ENCODE measurements at places on chromosomes 11 and 22.

GRCh38 chr11:60993615-60994014 is 22.1 kb downstream of the CD6 start:
- DNase-seq, result no peak

DNA sequence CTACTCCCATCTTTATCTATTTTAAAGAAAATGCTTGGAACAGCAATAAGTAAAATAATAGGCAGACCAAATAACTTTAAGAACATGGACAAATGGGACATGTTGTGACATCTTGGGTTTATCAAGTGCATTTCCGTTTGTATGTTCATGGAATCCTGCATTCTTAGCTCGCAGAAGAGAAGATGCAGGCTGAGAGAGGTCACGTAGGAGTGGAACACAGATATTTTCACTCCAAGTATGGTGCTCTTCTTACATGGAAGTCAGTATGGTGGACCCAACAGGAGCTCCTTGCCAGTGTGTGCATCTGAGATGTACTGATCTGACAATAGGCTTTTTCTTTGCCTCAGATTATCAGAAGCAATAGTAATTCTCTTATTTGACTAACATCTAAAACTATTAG is 1.7 kb downstream of the E2F8 start:
- DNase-seq, result no peak

- DNase-seq, result peak; percentile 95
Observed at GRCh38 chr22:40499209-40499623, 128.8 kb downstream of the SGSM3 start.

- DNase-seq, result no peak
Observed at GRCh38 chr11:94245121-94245520, 59.3 kb upstream of the IZUMO1R start.

DNA sequence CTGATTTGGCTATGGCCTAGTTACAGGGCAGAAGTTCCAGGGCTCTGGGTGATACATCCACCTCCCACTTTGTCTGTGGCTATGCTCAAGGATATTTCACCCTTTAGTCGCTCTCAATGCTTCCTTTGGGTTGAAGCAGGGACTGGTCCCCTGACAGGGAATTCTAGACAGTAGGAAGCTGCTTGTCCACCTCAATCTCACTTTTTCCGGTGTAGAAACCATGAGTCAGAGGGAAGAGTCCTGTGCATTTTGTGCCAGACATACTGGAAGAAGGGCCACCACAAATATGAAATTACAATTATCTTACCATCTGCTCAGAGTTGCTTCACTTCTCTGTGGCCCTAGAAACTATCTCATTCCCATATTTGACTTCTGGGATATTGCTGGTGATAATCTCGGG is 413.7 kb upstream of the FAT3 start:
- no peak for DNase-seq

GRCh38 chr11:27041141-27041899 is 705 bp downstream of the BBOX1 start:
- no peak for DNase-seq

DNA sequence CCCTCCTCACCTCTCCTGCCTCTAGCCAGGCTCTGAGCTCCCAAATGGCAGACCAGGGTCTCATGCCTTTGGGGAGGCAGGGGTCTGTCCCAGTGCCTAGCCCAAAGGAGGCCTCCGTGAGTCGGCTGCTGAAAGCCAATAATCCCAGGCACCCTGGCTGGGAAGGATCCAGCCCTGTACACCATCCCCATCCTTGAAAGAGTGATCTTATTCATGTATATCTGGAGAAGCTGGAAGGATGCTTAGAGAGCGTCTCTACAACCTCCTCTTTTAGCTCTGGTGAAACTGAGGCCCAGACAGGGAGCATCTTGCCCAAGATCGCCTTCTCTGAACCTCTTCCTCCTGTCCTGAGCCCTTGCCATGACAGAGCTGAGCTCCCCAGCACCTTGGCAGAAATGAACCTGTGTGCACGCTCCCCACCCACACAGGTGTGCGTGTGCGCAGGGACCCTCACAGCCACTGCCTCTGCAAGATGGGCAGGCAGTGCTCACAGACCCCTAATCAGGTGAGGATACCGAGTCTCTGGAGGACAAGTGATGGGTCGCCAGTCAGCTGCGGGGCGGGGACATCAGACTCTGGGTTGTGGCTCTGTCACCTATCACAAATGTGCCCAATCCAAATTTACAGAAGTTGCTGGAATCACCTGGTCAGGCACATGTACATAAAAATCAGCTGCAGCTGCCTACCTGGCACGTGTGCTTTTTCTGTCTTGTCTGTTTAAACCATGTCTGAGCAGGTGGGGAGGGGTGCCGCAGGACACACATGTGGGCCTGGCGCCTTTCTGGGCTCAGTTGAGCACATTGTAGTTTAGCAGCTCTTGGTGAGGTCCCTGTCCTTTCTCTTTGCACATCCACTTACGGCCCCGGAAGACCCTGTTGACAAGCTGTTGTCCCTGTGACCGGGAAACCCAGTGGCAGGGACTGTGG is 49.3 kb upstream of the WNT7B start:
- no peak for DNase-seq

GRCh38 chr11:79546351-79546750 is 105.5 kb upstream of the TENM4 start:
- DNase-seq, result no peak

- DNase-seq, result no peak
Observed at GRCh38 chr11:45525393-45525792, 140.0 kb downstream of the CHST1 start.

- DNase-seq, result no peak
Observed at GRCh38 chr11:121582296-121582695, 129.5 kb upstream of the SORL1-AS1 start.

- DNase-seq, result peak; percentile 98
Observed at GRCh38 chr11:86483940-86484794, 109.5 kb downstream of the CCDC81 start.

GRCh38 chr22:49347376-49347775 is 480.3 kb downstream of the BRD1 start:
- no peak for DNase-seq

GRCh38 chr11:34380696-34381095 is 22.9 kb upstream of the ABTB2 start:
- DNase-seq, result no peak

- no peak for DNase-seq
Observed at GRCh38 chr11:123454060-123454651, 24.1 kb downstream of the GRAMD1B start.

- no peak for DNase-seq
Observed at GRCh38 chr22:46023558-46023981, 46.6 kb upstream of the WNT7B start.

DNA sequence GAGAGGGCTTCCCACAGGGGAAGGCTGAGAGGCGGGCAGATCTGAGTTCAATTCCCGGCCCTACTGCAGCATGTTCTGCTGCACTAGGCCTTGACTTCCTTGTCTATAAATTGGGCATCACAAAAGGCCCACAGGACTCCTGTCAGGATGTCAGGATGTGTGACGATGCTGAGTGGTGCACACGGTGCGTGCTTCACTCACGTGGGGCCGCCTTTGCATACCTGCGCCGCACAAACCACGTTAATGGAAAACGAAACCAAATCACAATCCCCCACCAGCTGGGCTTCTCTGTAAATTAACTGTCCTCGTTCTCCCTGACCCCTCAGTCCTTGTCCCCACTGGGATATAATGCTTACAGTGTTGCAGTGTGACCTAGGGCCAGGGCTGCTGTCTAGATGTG is 32.3 kb upstream of the TSPAN18 start:
- no peak for DNase-seq

DNA sequence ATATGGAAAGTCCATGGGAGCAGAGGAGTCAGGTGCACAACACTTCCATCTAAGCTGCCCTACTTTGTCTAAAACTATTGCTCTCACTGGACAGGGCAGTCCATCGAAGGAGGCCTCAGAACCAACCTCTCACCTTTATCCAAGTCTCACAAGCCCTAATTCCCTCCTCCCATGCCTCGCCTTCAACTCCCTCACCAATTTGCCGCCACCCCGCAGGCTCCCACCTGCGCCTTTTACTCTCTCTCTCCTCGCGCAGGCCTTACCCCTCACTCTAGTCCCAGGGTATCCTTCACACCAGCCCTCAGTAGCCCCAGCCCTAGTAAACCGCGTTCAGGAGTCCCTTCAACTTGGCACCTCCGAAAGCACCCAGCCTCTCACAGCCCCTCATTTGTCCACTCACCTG is 451 bp downstream of the FHIP1B start:
- no peak for DNase-seq

- no peak for DNase-seq
Observed at GRCh38 chr11:66542362-66542761, 3.5 kb downstream of the ZDHHC24 start.

GRCh38 chr11:11359611-11360010 is 6.6 kb upstream of the CSNK2A3 start:
- no peak for DNase-seq

DNA sequence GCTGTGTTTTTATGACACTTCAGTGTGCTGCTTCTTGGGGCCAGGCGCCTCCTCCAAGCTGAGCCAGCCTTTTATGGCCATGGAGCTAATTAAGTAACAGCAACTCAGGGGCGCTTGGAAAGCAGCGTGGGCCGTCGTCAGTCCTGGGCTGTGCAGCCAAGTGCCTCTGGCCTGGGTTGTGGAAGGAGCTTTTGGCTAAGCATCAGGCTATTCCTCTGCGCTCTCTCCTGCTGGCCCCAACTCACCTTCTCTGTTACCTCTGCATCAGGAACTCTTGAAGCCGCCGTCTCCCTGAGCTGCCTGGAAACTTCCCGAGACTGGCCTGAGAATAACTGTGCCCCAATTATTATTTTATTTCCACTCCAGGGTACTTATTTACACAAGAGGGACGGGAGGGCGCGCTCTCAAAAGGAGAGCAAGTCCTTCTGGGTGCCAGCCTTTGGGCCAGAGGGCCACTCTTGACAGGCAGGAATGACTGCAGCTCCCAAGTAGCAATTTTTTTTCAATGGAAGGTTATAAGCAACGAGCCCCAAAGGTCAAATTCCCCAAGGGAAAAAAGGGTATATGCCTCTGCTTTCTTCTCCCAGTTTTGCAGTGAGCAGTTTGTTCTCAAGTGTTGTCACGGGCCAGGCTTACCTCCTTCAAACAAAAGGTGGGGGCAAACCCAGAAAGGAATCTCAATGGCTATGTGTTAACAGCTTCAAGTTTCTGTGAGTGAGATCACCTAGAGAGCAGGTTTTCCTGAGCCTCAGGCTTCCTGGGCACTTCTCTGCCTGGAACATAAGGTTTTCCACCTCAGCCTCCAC is 38.5 kb upstream of the NAV2 start:
- no peak for DNase-seq

- DNase-seq, result no peak
Observed at GRCh38 chr11:109029927-109030326, 365.1 kb downstream of the DDX10 start.

GRCh38 chr11:92830377-92831155 is 138.9 kb upstream of the MTNR1B start:
- DNase-seq, result no peak

DNA sequence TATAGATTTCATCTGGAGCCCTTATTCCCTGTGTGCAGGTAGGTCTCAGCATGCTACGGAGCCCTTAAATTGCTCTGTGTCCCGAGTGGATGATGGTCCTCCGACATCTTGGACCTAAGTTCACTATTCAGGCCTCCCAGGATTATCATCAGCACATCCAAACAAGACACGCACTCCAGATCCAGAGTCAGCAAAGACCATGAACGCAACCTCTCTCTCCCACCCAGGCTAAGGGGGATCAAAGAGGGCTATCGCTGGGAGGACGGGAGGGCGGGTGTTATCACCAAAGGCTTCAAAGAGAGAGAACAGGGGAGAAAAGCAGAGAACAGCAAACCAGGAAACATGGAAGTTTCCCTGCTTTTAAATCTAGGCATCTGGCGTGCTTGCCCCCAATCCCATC is 659.4 kb downstream of the TBC1D22A start:
- no peak for DNase-seq

DNA sequence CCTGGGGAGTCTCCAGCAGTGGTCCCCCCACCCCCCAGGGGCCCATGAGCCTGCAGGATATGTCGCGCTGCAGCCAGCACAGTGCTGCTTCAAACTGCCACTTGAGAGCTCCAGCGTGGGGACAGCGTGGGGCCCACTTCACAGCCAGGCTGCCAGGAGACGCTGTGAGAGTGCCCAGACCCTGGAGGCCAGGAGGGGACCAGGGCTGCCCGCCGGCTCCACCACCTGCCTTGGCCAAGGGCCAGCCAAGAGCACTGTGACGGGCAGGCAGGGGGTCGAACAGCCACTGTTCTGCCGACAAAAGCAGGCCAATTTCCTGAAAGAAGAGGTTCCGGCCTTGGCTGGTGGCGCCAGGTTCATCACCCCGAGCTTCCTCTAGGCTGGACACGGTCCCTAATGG is 60.2 kb downstream of the FLRT1 start:
- DNase-seq, result no peak

GRCh38 chr11:11978098-11978637 is 30.3 kb downstream of the DKK3 start:
- DNase-seq, result no peak

DNA sequence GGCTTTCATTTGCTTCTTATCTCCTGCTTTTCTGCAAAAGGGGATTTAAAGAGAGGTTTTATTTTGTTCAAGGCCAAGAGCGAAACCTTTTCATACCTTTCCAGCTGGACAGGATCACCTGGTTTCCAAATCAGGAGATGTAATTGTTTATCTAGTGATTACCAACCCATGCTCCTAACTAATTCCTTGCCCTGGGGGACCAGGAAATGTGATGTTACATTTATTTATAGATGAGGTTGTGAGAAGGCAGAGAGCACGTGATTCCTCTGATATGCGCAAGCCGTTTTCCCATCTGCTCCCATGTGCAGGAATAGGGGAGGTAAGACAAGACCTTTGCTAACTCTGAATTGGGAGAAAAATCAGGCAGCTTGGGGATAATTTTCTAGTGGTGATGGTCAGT is 507.2 kb upstream of the LARGE1 start:
- DNase-seq, result no peak

GRCh38 chr22:49460592-49461281 is 366.9 kb downstream of the BRD1 start:
- DNase-seq, result no peak
